NAMALWA (cell line): ENCODE measurements at places on chromosomes 7 and 10.

- DNase-seq: no peak
Measured at GRCh38 chr10:96261132-96261531, 10.2 kb downstream of the BLNK start.

- no peak for DNase-seq
Measured at GRCh38 chr10:71846816-71847215, 4.2 kb downstream of the PSAP start.

DNA sequence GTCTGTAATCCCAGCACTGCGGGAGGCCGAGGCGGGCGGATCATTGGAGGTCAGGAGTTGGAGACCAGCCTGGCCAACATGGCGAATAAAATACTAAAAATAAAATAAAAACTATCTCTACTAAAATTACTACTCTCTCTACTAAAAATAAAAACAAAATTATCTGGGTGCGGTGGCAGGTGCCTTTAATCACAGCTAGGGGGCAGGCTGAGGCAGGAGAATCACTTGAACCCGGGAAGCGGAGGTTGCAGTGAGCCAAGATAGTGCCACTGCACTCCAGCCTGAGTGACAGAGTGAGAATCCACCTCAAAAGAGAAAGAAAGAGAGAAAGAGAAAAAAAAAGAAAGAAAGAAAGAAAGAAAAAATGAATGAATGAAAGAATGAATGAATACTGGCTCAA lies 351.4 kb downstream of the ELMO1 start:
- DNase-seq: no peak

GRCh38 chr7:109092268-109092667 lies 522.6 kb downstream of the DNAJB9 start:
- peak; percentile 26 for DNase-seq

- DNase-seq: peak; percentile 46
Measured at GRCh38 chr7:82677493-82677892, 233.9 kb upstream of the CACNA2D1 start.

GRCh38 chr10:22427890-22428571 lies 82.7 kb downstream of the SPAG6 start:
- no peak for DNase-seq

- no peak for DNase-seq
Measured at GRCh38 chr7:34425194-34425593, 232.8 kb upstream of the NPSR1 start.

DNA sequence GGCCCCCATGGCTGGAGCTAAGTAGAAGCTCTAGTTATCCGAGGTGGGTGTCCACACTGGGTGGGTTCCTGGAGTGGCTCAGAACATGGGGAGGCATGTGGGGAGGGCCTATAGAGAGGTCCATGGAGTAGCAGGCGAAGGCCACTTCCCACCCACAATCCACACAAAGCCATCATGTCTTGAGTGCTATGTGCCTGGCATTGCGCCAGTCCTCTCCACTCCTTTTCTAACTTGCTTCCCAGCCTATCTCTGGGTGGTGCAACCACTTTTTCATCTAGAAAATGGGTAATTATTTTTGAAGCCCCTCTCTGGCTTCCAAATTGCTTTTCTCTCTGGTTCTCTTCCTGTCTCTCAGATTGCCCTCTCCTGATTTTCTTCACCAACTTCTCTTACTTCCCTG lies 263.6 kb downstream of the PHTF2 start:
- no peak for DNase-seq

DNA sequence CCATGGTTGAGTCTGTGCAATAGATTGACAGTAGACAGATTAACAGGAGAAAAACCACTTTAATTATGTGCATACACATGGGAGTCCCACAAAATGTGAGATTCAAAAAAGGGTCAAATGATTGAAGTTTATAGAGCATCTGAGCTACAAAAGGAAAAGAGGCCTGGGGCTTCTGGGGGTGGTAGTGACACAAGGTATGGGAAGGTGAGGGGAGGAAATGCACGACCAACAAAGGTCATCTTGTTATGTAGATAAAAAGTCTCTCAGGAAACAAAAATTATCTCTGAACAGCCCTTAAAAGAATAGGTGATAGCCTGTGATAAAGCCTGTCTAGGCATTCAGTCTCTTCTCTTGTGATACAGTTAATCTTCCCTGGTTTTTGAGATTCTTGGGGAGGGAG lies 141.7 kb downstream of the SEC23IP start:
- DNase-seq: no peak

DNA sequence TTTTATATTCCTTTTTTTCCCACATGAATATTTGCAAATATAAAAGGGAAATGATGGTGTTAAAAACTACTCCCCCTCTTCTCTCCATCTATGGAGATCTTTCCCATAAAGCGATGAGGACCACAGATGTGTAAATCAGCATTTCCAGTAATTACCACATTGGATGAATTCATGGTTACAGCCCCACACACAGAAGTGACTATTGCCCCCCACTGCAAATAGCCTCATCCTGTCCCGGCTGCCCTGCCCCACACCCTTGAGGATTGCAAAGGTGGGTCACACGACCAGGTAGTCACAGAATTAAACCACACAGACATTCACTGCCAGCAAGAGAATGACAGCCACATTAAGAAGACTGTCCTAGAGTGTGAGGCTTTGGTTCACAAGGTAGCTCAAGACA lies 145.1 kb downstream of the DOCK4 start:
- no peak for DNase-seq

- DNase-seq: no peak
Measured at GRCh38 chr10:28445516-28445915, 87.4 kb upstream of the WAC start.

- DNase-seq: no peak
Measured at GRCh38 chr10:70985824-70986622, 97.7 kb upstream of the PCBD1 start.

- DNase-seq: no peak
Measured at GRCh38 chr7:134892963-134893362, 93.3 kb upstream of the AGBL3 start.

DNA sequence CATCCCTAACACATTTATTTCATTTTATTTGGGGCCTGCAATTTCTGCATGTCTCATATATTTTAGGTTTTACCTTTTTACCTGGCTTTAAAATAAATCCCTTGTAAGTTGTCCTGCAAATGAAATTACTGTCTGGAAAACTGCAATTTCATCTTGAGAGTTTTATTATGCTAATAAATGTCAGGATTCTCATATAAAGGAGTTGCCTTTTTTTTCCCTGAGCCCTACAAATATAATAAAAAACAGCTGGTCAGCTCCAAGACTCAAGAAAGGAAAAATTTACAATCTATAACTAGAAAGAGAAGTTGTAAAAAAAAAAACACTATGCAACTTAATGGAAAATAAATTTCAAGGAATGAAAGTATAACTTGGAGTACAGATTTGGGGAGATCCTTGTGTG lies 108.7 kb downstream of the SH2D4B start:
- DNase-seq: no peak

DNA sequence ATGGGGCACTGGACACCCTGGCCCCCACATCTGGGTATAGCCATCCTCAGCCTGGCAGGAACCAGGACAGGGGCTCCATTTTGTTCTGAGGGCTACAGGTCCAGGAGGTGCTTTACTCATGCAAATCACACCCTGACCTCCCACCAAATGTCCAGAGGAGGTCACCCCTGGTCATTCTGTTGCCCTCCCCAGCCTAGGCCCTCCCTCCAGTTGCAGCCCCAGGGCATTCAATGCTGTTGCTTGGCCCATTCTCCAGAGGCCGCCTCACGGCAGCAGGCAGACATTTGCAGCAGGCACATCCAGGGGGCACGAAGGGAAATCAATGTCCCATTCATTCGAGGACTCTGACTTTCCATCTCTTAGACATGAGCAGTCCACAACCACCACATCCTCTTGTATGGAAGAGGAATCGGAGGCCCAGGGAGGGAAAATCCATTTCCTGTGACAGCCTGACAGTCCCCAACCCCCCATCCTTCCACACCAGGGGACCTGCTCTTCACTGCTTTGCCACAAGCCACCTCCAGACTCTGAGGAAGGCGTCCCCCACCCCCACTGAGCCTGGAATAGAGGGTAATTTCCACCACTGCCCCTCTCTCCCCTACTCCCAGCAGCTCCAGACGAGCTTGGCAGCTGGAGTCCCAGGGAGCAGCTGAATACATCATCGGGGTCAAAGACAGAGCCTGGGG lies 76.2 kb upstream of the UNC5B start:
- no peak for DNase-seq

DNA sequence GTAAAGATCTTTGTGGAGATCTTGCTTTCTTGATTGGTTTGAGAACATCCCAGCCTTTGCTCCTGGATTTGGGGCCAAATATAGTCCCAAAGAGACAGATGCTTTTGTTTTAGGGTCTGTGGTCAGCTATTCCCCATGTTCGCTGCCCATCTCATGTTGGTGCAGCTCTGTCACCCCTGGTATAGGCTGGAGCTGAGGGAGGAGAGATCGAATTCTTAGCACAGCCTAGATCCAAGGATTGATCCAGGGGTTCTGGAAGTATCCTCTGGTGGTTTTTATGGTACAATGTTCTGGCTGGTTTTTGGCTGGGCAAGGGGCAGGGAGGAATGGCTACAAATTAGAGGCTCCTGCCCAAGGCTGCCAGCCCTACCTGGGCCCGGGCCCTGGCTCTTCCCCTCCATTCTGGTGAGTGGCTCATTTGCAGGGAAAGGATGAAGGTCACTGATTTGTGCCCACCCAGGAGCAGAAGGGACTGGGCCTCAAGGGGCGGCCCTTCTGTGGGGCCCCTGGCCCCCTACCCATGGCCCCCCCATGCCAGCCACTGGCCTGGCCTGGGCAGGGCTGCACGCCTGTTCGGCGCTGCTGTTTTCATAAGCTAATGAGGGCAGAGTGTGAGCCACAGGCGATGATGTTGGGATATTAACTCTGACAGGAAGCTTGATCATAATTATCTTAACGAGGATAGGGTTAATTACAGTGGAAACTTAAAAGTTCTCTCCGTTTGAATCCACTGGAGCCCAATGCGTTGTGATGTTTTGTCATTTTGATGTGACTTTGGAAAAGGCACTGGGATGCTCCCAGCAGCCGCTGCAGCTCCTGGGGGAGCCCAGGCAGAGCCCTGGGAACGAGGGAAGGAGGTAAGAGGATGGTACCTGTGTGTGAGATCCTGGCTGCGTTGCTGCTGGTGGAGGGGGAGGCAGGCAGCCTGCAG lies 600.6 kb downstream of the LRMDA start:
- no peak for DNase-seq

- DNase-seq: no peak
Measured at GRCh38 chr10:44341886-44342285, 43.0 kb downstream of the CXCL12 start.

DNA sequence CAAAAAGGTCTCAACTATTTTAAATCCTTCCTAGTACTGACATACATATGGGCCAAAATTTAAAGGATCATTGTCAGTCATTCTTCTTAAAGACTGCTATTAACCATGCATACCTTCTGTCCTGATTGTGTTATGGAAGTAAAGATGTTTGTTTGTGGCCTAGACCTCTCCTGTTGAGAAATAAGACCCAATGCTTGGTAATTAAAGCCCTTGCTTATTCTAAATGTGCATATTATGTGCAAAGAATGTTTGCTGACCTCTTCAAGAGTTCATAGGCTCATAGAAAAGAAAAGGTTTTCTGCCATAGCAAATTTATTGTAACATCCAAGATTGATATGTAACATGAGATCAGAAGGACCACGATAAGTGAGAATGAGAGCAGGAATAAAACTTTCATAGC lies 145.6 kb downstream of the TWIST1 start:
- DNase-seq: no peak

DNA sequence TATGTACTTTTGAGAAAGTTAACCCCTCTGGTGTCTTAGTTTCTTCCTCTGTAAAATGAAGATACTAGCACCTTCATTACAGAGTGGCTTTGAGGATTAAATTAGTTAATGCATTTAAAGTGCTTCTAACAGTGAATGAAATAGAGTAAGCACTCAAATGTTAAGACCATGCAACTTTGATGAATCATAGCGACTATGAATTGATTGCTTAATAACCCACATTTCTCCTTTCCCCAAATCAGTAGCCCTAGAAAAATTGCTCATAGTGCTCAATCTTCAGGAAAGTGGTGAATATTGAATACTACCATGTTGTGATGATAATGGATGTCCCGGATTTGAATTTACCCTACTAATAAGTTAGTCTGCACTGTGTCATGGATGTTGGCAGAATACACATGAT lies 48.1 kb downstream of the CD36 start:
- no peak for DNase-seq

DNA sequence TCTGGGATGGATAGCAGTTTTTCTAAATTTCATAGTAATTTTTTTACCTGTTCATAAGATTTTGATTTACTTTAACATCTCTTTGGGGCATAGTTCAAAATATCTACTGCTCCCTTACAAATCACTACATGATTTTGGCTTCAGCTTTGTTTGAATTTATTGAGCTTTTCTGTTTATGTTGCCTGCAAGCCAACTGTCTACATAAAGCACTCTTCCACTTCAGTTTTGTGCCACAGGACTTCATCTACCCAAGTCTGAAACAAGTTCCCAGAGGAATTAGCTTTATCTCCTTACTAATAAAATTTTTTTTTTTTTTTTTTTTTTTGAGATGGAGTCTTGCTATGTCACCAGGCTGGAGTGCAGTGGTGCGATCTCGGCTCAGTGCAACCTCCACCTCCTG lies 45.4 kb upstream of the KMT2E start:
- no peak for DNase-seq

DNA sequence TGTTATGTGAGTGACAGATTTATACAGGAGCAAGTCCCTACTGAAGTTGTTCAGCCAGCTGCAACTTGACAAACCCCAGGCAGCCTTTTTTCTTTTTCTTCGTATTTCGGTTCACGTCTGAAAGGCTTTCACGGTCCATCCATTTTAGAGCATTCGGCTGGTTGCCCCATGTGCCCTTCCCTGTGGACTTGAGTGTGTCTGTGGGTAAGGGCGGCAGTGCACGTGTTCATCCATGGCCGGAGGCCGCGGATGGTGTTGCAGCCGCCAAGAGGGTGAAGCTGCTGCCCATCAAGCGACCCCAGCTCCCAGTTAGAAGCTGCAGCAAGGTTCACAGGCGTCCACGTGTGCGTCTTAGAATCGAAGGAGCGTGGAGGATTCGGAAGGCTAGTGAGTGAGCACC lies 35.9 kb downstream of the PPP2R2D start:
- DNase-seq: no peak

- no peak for DNase-seq
Measured at GRCh38 chr7:90582164-90582563, 14.0 kb upstream of the CDK14 start.

DNA sequence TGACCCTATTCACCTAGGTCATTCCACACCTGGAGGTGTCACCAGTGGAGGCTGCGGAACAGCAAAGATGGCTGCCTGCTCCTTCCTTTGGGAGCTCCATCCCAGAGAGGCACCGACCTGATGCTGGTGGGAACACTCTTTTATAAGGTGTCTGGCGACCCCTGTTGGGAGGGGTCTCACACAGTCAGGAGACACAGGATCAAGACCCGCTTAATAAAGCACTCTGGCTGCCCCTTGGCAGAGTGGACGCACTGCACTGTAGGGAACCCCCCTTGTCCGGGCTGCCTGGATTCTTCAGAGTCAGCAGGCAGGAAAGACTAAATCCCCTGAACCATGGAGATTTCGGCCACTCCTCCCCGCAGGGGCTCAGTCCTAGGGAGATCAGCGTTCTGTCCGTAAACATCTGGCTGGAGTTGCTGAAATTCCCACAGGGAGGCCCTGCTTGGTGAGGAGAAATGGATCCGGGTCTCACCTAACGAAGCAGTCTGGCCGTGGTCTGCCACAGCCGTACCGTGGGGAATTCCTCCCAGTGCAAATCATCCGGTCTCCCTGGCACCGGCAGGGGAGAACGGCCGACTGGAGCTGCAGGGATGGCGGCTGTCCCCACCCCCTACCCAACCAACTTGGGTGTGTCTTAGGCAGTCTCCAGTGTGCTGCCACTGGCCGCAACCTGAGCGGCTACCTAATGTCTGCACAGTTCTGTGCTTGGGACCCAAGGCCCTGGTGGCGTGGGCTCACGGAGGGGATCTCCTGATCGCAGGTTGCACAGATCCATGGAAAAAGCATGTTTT lies 66.1 kb downstream of the LSMEM1 start:
- no peak for DNase-seq

GRCh38 chr10:77422491-77423338 lies 214.9 kb downstream of the KCNMA1 start:
- no peak for DNase-seq
